ENCODE measurements at places on chromosomes 11 and 22. TPM values are rescaled to one million over a fixed set of nuclear protein-coding genes. Genes with fewer than 3 reads are reported as not detected.

DNA sequence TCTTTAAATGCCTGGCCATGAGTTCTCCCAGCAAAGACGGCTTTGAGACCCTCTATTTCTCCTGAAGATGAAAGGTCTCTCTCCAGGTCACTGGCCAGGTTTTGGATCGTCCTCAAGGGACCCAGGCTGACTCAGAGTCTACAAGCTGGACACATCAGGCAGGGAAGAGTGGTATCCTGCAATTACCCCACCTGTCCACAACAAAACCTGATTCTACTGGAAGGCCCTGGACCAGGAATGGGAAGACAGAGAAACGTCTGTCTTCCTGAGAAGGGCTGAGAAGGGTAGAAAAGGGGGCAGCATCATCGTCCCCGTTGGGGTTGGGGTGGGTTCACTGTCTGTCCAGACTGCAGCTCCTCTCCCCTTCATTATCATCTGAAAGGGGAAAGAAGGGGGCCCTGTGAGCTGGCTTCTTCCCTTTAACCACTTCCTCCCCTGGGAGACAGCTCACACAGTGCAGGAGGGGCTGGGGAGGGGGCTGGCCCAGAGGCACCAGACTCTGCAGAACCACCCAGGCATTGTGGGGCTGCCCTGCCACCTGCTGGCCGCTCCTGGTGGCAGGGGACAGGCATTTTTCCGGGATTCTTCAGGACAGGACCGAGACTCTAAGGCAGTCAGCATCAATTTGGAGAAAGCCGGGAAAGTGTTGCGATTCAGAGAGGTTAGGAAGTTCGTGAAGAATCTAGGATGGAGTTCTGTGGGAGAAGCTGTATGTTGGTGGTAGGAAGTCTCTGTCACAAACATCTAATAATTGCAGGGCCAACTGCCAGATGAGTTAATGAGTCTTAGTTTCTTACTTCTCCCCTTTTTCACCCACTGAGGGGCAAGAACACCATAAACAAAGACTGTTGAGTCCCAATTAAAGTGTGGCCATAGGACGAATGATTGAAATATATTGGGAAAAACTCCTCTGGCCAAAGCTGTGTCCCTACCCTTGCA lies 57.6 kb downstream of the SYN3 start:
- DNase-seq: no peak

- no peak for DNase-seq
These were observed 49.7 kb downstream of the RPL27A start for GRCh38 chr11:8732324-8732670.

DNA sequence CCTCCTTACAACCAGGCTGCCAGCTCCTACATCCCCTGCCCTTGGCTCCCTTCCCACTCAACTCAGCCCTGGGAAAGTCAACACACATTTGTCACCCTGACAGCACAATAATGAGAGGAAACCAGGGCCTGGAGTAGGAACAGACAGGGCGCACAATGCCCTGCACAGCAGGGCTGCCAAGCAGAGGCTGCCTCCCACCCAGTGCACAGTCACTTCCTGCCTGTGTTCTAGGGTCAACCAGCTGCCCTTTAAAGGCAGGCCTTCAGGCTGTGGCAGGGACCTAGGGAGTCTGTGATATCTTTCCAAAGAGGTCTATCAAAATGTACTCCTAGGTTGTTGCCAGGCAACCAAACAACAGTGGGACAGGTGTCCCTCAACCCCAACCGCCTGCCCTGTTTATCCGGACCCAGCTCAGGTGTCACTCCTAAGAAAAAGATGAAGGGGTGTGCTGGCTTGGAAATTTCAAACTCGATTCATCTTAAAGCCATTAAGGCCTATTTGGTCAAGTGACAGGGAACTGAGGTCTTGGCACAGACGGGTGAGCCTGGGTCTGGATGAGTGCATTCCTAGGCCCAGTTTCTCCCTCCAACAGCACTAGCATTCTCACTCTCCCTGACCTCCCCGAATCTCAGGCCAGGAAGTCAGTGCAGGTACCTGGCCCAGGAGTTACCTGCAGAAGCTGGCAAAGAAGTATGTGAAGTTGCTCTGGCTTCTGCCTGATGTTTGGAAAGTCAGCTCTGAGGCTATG lies 110.3 kb upstream of the PITPNB start:
- peak; percentile 93 for DNase-seq

DNA sequence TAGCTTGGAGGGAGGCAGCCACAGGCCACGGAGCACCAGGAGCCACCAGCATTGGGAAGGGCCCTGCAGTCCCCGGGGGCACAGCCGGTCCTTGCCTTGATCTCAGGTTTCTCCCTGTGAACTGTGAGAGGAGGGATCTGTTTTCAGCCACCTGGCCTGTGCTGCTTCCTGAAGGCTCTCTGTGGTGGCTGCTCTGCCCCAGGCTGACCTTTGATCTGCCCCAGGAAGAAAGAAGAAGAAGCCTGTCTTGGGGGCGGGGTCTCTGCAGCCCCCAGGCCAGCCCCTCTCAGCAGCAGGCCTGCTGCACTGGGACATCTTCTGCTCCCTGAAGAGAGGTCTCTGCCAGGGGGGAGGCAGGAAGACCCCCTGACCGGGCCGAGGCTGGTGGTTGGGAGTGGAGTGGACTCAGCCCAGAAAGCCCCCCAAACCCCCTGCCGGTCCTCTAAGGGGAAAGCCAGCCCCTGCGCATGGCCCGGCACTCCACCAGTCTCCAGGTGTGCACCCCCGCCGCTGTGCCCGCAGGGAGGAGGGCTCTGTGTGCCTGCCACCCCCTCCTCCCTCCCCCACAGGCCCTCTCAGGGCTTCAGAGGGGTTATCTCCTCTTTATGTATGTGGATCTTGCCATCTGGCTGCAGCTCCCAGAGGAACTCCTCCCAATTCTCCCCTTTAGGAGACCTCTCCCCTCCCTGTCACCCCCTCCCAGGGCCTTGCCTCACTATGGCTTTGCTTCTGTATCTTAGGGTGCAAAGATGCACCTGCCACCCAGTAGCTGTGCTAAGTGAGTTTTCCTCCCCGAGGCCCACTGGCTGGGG lies 675.3 kb downstream of the BRD1 start:
- no peak for DNase-seq

- DNase-seq: peak; percentile 97
These were observed at the start of the genes GTF2H1 and HPS5 for GRCh38 chr11:18321969-18322711. GTF2H1 (plus strand) TSS chr11:18322567; CDS start chr11:18333075, 10,508 bp downstream. HPS5 (minus strand) TSS chr11:18322140; CDS start chr11:18317858, 4,282 bp downstream.

DNA sequence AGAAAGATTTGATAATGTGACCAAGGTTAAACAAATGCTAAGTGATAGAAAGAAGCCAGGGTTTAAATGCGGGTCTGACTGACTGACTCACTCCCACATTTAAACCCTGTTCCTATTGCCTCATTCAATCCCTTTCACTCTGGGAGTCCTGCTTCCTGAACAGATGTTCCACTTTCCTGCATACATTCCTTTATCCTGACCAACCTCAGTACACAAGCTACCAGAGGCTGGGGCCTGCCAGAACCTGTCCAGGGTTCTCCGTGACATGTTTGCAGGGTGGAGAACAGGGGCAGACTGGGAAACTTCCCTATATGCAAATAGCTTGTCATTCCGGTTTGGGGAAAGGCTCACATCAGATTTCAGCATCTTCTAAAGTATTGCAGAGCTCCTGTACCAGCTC lies 3.0 kb upstream of the ANKK1 start:
- peak; percentile 81 for DNase-seq

Gene KIRREL3
- total RNA-seq: 2.2 TPM

- no peak for DNase-seq
These were observed 86.1 kb downstream of the NAT10 start for GRCh38 chr11:34191578-34191977.

- DNase-seq: no peak
These were observed 9.4 kb upstream of the PLAAT3 start for GRCh38 chr11:63623513-63624140.

DNA sequence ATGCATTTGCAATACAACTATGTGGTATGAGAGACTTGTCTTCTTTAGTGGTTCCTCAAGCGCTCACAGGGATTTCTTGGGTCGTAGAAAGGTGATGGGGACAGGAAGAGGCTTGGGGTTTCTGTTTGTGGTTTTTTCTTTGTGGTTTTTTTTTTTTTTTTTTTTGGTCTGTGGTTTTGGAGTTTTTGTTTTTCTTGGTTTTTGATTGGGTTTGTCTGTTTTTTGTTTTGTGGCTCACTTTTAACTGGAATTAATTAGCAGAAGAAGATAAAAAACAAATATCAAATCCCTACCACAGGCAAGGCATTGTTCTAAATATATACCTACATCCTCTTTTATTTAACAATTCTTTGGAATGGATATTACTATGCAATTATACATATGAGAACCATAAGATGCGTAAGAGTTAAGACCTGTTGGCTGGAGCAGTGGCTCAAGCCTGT lies 5.5 kb downstream of the TTC28 start:
- DNase-seq: peak; percentile 52

Measured in PC-9 (cell line).